Right ventricle myocardium superior (tissue), 1 donor: ENCODE measurements at places on chromosomes 1 and 21. TPM values are rescaled to one million over a fixed set of nuclear protein-coding genes. Genes with fewer than 3 reads are reported as not detected.

DNA sequence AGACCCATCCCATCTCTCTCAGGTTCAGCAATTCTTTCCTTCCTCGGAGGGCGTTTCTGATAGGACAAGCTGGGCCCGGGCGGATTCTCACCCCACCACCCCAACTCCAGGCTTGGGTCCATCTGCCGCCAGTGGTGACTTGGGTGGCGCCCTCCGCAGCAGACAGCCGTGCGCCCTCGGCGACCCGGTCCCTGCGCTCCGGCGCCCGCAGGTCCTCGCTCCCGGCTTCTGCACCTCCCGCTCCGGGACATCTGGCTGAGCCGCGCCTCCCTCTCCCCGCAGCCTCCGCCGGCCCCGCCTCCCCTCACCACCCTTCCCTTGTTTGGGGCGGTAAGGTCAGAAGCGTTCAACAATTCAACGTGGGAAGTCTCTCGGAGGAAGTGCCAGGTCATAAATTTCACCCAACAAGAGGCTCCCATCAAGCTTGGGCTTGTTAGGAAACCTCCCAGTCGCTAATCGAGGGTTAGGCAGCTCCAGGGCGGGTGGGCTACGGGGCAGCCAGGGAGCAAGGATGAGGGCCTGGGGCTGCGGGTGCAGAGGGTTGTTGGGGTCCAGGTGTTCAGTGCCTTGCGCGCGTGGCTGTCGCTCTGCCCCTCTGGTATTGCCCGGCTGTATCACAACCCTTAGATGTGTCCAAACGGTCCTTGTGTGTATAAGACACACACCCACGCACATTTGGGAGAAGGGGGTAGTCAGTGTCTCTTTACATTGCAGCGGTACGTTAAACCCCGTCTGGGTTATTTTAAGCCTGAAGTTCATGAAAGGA lies 39.8 kb downstream of the OLIG1 start:
- DNase-seq, result no peak

DNA sequence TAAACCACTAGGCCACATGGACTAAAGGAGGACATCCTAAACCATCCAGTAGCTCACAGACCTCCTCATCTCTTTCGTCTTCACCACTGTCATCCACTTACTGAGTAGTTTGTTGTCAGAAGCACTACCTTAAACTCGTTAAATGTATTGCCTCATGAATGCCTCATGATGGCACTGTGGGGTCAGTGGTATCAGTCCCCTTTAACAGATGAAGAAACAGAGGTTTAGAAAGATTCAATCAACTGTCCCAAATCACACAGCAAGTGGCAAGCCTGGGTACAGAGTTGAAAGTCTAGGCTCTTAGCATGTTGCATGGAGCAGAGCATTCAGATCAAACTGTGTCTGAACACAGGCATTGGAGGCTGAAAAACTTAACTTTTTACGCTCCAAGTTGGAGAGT lies 183.6 kb upstream of the KIAA0040 start:
- DNase-seq, result no peak

GRCh38 chr1:30471307-30471706 lies 252.1 kb downstream of the MATN1 start:
- DNase-seq, result no peak

DNA sequence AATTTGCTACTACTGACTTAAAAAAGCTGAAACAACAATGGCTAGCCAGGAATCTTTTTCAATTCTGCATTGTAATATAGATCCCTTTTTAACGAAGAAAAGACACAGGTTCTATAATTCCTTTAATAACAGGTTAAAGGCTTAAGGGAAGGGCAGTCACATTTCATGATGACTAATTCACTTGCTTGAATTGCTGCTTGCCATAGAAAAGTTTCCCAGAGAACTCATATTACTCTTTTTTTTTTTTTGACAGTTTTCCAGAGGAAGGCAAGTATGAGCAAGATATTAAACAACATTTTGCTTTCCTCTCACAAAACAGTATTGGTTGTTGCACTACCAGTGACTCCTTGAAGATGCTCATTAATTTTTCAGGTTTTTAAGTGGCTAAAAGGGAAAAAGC lies 60.9 kb downstream of the IL23R start:
- DNase-seq, result no peak

GRCh38 chr1:186308264-186309060 lies 66.6 kb downstream of the TPR start:
- no peak for DNase-seq

DNA sequence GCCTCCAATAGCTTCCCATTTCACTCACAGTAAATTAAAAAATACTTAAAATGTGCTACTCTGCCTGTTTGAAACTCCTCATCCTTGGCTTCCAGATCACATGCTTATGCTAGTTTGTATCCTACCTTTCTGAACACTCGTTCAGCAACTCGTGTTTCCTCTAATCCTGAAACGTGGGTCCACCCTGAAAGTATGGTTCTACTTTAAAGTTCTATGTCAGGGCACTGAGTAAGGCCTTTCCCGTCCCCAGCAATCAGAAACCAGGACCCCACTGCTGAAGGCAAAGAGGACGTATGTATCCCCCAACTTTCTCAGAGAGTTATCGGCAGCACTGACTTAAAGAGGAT lies 419 bp upstream of the TSEN15 start:
- DNase-seq, result no peak

Gene TIPRL
- total RNA-seq, result 23.6 TPM

DNA sequence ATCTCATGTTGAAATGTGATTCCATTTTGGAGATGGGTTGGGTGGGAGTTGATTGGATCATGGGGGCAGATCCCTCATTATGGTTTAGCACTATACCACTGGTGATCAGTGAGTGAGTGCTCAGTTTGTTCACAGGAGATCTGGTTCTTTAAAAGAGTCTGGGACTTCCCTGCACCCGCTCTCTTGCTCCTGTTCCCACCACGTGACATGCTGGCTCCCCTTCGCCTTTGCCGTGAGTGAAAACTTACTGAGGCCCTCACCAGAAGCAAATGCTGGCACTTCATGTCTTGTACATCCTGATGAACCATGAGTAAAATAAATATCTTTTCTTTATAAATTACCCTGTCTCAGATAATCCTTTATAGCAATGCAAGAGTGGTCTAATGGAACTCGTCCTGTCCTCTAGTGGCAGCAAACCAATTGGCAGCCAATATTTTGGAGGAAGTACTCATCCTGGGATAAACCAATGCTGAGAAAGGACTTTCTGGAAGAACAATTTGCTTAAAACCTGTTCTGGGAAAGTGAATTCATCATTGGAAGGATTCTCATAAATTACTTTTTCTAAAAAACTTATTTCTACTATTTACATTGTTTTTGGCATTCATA lies 27.8 kb upstream of the CYP4A11 start:
- DNase-seq, result no peak

- DNase-seq, result no peak
These were observed 93.5 kb downstream of the C1orf94 start for GRCh38 chr1:34270181-34270580.

DNA sequence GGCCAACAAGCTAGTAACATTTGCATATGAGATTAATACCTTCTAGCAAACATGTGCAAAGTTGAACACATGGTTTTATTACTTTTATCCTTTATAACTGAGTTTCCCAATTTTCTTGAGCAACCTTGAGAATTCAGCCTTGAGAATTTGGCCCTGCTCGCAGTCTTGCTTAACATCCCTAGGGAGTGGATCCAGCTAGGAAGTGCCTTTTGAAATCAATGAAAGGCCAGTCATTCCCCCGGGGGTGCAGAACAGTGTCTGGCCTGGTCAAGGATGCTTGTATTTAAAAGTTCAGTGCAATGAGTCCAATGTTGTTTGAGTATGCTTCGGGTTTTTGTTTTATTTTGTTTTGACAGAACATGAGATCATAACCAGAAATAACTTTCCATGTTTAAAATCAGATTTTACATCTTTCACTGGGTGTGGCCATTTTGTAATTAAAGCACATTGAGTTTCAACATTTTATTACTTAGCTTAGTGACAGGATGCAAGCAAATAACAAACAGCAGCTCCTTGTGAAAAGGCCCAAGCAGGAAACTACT lies 16.7 kb downstream of the PALMD start:
- peak; percentile 82 for DNase-seq

DNA sequence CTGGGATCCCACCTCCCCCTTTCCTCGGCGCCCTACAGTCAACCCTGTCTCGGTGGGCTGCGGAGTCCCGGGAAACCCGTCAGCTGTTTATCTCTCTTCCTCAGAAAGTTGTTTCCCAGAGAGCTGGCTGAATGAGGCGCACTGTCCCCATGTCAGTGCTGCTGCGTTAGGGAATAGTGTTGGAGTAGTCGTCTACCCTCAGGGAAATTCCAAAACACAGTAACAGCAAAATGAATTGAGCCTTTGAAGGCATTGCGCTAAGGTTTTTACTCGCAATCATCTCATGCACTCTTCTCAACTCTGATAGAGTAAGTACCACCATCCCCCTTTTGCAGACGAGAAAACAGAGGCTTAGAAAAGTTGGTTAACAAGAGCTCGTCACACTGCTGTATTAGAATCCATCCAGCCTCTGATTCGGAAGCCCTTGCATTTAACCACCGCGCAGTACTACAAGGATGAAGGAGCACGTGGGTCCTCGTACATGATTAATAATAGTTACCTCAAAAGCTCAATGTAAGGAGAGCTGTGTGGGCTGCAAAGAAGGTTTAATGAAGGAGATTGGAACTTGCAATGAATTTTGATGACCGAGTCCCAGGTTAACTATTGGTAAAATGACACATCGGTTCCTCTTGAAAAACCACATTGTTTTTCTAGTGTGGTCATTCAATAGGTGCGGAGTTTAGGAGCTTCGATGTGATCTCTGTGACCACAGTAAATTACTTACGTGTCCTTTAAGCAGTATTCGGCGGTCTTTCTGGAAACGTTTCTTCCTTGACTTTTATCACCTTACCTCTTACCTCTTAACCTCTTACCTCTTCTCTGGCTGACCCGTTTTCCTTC lies 788 bp upstream of the EDEM3 start:
- no peak for DNase-seq
